Activated CD8-positive, alpha-beta memory T cell treated with anti-CD3 and anti-CD28 coated beads, Interleukin-2, amount 50 U/mL, for 48 hours (primary cell): ENCODE measurements at places on chromosomes 5 and 9.

DNA sequence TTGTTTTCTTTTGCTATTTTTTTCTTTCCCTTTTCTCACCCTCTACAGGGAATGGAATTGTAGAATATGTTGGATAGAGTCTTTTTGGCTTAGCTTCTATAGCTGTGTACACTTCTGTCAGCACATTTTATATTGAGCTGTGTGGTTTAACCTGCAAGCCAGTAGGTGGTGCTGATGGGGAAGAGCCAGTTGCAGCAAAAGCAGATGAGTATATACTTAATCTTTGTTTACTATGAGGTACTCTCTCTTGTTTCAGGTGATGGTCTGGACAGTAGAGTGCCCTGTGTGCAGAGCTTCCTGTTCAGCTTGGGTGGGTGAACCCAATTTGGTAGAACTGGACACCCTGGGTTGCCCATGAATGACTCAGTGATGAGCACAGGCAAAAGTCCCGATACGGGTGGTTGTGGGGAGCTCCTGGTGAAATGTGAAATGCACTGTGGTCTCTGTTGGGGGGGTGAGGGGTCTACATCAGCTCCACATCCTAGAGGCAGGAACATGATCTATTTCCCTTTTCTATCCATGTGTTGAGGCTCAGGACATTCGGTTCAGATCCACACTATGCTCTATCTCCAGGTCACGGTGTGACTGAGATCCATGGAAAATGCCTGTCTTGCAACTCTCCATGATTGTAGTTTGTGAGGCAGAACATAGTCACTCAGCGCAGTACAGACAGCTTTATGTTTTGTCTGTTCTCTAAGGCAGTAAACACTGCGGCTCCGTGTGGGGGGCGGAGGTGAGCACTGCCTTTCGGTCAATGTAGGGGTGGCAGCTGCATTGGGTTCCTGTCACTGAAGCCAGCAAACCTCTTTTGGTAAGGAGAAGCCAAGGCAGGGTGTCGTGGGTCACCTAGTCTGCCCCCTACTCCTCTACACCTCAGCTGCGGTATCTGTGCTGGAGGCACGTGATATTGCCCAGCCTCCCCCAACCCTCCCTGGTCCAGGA, 353.2 kb downstream of the PRR16 start:
- DNase-seq, result no peak

DNA sequence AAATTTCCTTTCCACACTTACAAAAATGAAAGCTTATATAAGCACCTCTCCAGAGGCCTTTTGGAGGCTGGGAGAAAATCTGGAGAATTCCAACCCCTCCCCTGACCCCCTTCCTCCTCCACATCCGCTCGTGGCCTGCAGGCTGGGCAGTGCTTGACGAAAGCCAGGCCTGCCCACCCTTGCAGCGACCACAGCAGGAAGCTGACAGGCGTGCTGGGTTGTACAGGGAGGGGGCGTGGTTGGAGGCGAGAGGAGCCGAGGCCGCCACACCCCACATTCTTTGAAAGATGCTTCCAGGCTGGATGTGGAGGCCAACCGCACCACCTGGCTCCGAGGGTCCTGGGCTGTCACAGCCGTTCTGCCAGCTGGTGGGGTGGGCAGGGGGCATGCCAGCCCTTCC, 47.8 kb upstream of the IER5L start:
- no peak for DNase-seq

- DNase-seq, result no peak
Observed at GRCh38 chr5:1634337-1634661, 110.5 kb upstream of the LPCAT1 start.

- DNase-seq, result no peak
Observed at GRCh38 chr9:123394291-123395235, 38.6 kb downstream of the CRB2 start.

DNA sequence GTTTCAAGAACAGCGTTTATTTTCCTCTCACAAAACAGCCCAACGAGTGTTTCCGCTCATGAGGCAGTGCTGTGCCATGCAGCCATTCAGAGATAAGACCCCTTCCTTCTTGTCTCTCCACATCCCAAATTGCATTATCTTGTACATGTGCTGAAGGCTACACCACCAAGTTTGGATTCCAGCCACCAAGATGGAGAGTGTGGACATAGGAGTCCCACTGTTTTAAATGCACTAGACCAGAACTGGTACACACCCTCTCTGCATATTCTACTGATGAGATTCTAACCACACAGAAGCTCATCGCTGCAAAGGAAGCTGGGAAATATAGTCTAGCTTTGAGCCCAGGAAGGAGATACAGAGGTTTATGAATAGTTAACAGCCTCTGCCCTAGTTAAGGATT, 509.4 kb downstream of the NFIB start:
- no peak for DNase-seq

GRCh38 chr5:2680979-2681378, 70.5 kb downstream of the IRX2 start:
- DNase-seq, result no peak

- peak; percentile 77 for DNase-seq
Observed at GRCh38 chr9:79573412-79573923, 1.7 kb downstream of the TLE4 start.

- DNase-seq, result peak; percentile 89
Observed at GRCh38 chr5:10987925-10988504, 227.0 kb upstream of the DAP start.
